ENCODE measurements at places on chromosomes 2 and 18.

- peak; percentile 84 for DNase-seq
These were observed 23.4 kb downstream of the MBOAT2 start for GRCh38 chr2:8980096-8980495.

GRCh38 chr2:120883607-120884440 is 148.2 kb downstream of the GLI2 start:
- no peak for DNase-seq

- peak; percentile 66 for DNase-seq
These were observed 566.6 kb upstream of the DSEL start for GRCh38 chr18:68083131-68083530.

- no peak for DNase-seq
These were observed 200.0 kb downstream of the ZNF407 start for GRCh38 chr18:74797577-74798151.

DNA sequence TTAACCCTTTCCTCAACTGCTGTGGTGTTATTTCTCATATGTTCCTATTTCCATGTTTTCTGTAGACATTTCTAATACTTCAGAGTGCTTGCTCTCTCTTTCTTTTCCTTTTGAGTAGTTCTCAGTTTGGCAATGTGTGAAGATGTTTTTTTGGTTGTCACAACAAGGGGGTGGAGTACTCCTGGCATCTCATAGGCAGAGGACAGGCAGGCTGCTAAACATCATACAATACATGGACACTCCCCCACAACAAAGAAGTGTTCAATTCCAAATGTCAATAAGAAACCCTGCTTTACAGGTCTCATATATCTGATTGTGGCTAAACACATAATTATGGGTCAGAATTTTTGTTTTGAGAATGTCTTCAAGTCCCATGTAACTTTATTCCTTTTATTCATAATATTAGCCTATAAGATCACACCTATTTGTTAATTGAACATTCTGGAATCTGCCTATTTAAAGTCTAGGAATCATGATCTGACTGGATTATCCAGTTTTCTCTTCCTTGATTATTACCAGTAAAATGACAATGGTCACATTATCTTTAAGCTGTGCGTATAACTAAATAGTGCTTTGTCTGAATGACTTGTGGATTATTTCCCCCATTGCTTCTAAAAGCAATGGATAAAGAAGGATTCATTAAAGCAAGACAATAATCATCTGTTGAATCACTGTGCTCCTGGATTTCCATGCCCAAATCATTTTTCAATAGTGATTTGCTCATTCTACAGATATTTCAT is 46.8 kb upstream of the ITPRID2 start:
- no peak for DNase-seq

GRCh38 chr18:27377251-27377650 is 192.1 kb upstream of the CHST9 start:
- peak; percentile 1 for DNase-seq

DNA sequence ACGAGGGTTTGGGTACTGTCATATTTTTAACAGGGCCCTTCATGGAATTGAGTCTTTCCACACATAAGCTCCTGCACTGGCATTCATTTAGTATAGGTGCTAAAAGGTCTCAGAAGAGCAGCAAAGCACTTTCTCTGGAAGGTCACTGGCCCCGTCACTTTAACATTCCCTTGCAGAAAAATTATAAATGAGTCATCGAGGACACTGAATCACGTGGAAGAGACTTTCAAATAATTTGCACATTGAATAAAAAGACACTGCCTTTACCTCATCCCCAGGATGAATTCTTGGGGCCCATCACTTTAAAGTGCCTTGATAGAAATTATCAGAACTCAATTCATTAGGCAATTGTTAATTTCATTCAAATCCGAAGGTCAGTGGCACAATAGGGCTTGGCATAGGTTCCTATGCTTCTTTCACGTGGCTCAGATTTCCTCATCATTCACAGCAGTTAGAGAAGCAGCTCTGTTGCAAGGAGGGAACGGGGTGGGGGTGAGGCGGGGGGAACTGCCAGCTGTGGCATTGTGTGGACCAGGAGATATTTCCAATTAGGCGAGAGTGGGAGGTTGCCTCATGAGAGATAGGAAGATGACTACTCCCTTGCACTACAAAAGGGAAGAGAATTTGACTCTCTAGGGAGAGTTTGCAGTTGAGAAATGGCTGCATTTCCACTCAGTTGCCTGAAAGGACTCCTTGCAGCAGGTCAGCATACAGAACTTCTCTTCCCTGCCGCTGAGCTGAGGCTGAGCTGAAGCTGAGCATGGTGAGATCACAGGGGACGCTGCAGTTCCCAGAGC is 86.3 kb upstream of the NPAS2 start:
- peak; percentile 67 for DNase-seq

GRCh38 chr2:44859337-44859736 is 82.2 kb upstream of the SIX3 start:
- DNase-seq = no peak

GRCh38 chr2:137500599-137500998 is 463.7 kb upstream of the HNMT start:
- DNase-seq = no peak

GRCh38 chr2:25528173-25528572 is 145.2 kb downstream of the DTNB start:
- DNase-seq = peak; percentile 78

DNA sequence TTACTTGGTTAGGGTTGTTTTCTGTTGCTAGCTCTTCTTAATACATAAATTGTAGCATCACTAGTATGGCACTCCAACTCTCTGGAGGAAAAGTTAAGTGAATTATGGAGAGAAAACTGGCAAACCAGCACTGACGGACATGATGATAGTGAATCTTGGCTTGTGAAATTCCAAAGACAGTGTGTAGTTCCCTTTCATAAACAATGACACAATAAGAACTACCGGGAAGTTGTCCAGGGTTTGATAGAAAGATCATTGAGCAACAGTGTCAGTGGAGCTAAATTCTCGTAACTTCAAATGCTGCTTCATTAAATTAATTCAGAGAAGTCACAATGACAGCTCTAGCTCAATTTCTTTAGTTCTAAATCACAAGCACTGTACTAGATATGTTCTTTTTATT is 66.5 kb downstream of the RIT2 start:
- peak; percentile 21 for DNase-seq

GRCh38 chr2:101677658-101678057 is 19.8 kb upstream of the MAP4K4 start:
- DNase-seq = no peak

GRCh38 chr2:98453083-98453482 is 8.4 kb downstream of the INPP4A start:
- DNase-seq = no peak

DNA sequence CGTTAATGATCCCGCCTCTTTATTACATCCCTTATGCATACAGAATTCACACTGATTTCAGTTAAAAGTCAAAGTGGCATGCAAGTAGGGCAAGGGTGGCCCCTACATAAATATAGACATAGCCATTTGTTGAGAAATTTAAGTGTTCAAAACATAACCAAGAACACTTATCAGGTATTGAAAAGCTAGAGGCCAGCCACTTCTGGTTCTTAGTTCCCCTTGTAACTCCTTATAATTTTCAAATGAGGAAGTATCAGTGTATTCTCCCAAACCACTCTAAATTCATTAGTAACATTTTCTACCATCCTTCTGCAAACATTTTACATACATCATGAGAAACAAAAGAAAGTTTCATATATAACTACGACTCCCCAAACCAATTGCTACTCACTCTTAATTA is 5.8 kb upstream of the ARL5A start:
- no peak for DNase-seq

- DNase-seq = no peak
These were observed 144.9 kb upstream of the ERBB4 start for GRCh38 chr2:212683346-212684097.

- no peak for DNase-seq
These were observed 1.1 kb downstream of the TMEM169 start for GRCh38 chr2:216082805-216083204.

DNA sequence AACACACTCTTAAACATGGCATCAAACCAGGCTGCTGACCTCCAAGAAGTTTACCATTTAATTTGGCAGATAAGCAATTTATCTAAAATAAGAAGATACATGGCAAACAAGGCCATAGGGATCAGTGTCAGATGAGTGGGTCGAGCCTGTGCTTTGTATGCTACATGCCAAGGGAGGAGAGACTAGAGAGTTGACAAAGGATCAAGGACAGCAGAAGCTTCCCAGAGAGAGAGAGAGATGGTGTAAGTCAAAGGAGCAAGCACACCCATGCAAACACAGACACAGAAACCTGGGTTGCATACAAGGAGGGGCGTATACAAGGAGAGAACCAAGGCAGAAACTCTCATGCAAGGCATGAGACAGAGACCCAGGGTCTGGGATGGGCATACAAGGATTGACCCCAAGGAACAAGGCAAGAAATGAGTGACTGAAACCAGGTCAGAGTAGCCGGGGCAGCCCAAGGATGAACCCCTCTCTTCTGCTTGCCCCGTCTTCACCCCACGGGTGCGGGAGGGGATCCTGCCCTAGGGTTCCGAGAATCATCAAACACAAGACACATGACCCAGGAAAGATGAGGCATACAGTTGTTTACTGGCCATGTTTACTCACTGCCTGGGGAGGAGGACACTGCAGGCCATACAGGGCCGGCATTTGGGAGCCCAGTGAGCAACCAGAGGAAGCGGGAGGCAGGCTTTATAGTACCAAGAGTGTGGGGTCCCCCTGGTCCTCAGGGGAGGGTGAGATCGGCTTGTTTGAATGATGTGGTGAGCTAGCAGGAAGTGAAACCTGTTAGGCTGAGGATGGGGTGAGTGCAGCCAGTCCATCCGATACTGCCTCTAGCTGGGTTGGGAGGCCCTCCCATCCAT is 529.2 kb upstream of the ID2 start:
- no peak for DNase-seq

DNA sequence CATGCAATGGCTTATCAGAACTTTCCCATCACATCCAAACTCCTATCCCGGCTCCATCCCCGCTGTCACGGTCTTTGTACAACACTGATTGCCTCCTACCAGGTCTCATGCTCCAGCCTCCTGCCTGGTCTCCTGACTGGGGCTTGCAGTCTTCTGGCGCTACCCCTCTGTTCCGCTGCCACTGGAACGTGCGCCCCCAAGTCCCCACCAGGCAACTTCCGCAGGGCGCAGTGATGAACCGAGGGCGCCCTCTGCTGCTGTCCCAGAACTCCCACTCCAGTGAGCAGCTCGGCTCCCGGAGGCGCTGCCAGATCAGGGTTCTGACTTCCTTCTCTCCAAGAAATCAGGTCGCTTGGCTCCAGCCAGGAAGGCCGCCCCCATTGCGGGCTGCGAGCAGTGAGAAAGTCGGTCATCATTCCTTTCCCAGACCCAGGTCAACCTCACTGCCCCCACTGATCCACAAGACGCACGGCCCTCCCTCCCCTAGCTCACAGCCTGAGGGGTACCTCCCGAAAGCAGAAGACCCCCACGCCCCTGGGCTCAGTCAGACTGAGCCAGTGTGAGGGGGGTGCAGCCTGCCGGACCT is 43.9 kb upstream of the RAB11FIP5 start:
- DNase-seq = peak; percentile 69

- no peak for DNase-seq
These were observed 79.5 kb downstream of the DGKD start for GRCh38 chr2:233433794-233434193.

DNA sequence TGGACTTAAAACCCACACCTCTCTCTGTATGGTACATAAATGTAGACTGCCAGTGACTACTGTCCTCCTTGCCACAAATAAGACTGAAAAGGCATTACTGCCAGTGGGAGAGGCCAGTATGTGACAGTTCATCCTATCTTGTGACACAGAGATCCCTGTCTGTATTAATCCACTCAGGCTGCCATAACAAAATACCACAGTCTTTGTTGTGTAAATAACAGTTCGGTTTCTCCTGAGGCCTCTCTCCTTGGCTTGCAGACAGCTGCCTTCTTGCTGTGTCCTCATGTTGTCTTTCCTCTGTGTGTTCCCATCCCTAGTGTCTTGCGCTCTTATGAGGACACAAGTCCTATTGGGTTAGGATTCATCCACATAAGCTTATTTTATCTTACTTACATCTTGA is 46.4 kb upstream of the IL1RL1 start:
- DNase-seq = no peak

GRCh38 chr2:20617892-20618467 is 32.9 kb downstream of the HS1BP3 start:
- DNase-seq = peak; percentile 98

DNA sequence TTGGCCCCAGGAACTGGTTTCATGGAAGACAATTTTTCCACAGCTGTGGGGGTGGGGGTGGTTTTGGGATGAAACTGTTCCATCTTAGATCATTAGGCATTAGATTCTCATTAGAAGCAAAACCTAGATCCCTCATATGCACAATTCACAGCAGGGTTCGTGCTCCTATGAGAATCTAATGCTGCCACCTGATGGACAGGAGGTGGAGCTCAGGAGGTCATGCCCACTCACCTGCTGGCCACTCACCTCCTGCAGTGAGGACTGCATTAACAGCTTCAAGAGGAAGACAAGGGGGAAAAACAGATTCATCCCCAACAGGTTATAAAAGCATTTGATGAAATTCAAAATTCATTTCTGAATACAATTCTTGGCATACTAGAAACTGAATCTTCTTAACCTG is 38.5 kb downstream of the THAP4 start:
- DNase-seq = peak; percentile 24

GRCh38 chr18:24674200-24674599 is 213.8 kb downstream of the HRH4 start:
- no peak for DNase-seq

DNA sequence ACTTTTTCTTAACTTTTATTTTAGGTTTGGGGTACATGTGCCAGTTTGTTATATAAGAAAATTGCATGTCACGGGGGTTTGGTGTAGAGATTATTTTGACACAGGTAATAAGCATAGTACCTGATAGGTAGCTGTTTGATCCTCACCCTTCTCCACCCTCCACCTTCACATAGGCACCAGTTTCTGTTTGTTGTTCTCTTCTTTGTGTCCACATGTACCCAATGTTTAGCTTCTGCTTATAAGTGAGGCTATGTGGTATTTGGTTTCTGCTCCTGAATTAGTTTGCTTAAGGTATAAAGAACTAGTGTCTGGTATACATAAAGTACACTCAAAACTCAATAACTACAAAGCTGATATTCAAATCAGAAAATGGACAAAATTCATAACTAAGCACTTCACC is 654.6 kb upstream of the LINC00305 start:
- no peak for DNase-seq

- no peak for DNase-seq
These were observed 140.9 kb upstream of the GPC1 start for GRCh38 chr2:240294514-240294913.

DNA sequence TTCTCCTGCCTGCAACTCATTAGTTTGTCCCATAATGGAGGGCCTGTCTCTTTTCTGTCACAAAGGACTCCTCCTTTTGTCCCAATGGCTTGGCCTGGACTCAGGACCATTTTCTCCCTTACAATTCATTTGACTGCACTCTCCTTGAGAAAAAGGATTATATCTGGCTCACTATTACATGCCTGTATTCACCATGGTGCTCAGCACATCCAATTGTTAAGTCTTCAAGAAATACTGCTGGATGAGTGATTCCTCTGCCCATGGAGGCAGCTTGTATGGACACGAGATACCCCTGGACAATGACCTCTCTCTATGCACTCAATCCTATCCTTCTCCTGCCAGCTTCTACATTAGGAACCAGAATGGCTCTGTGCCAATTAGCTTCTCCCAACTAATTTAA is 47.0 kb downstream of the CHST9 start:
- no peak for DNase-seq

- DNase-seq = no peak
These were observed 43.2 kb downstream of the KCNE4 start for GRCh38 chr2:223095207-223095606.

Measured in fibroblast of skin of scalp (primary cell).